Mammary epithelial cell (primary cell): ENCODE measurements at places on chromosomes 2 and 18. TPM values are rescaled to one million over a fixed set of nuclear protein-coding genes. Genes with fewer than 3 reads are reported as not detected.

ALPG gene
- not detected in 2 replicates for total RNA-seq

RND3 gene
- 146 TPM for total RNA-seq

UPP2 gene
- not detected for total RNA-seq

MEIS1 gene
- total RNA-seq = 2.3 and 4.4 TPM in 2 replicates

CERKL gene
- 2.0 TPM for total RNA-seq

CYTIP gene
- not detected for total RNA-seq

UGT1A1 gene
- 0.40 and 0.61 TPM in 2 replicates for total RNA-seq

SF3B1 gene
- 143 and 153 TPM in 2 replicates for total RNA-seq

IL36A gene
- total RNA-seq = not detected

HOXD3 gene
- not detected in 2 replicates for total RNA-seq

ANKRD44 gene
- total RNA-seq = 1.7 and 4.0 TPM in 2 replicates

RAB6C gene
- total RNA-seq = not detected in 2 replicates

SLC30A3 gene
- total RNA-seq = 0.24 TPM in 1 of 2 replicates, not detected in the other

SEH1L gene
- 67.8 and 85.3 TPM in 2 replicates for total RNA-seq

CYP27C1 gene
- total RNA-seq = 0.67 TPM

ABCG8 gene
- total RNA-seq = not detected

OTOS gene
- not detected for total RNA-seq

CYP1B1 gene
- total RNA-seq = 317 TPM

TRAPPC8 gene
- total RNA-seq = 25.0 and 40.5 TPM in 2 replicates

C2orf66 gene
- total RNA-seq = 0.89 and 1.2 TPM in 2 replicates

ZNF396 gene
- 0.50 TPM for total RNA-seq

RFTN2 gene
- total RNA-seq = under 0.01 TPM

MROH2A gene
- not detected in 2 replicates for total RNA-seq

ZBTB7C gene
- total RNA-seq = 4.2 TPM

SLC35F6 gene
- total RNA-seq = 57.2 and 76.1 TPM in 2 replicates

ANKRD30BL gene
- total RNA-seq = not detected

RNF125 gene
- 4.8 and 5.6 TPM in 2 replicates for total RNA-seq

IRS1 gene
- total RNA-seq = 19.7 and 36.2 TPM in 2 replicates
